ENCODE measurements at places on chromosomes 16 and 17.
A peak's percentile ranks its signal among the peaks of the same experiment; 100 is the strongest.

DNA sequence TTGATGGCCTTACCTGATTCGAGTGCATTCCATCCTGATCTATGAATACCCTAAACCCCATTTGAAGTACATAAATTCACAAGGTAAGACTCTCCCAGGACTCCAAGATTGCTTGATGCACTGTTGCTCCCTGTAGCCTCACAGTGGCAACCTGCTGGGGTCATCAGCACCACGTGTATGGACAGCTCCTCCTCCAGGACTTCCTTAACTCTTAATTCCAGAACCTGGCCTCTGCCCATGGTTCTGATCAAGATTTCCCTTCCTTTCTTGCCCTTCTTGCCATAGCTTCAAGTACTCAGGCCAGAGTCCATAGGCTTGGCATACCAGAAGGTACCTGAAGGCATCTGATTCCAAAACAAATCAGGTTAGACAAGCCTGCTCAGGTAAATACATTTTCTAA lies 34.0 kb upstream of the NLK start:
- peak; percentile 72 for DNase-seq

GRCh38 chr16:3988824-3989223 lies 108.3 kb upstream of the CREBBP start:
- DNase-seq, result no peak

- peak; percentile 71 for DNase-seq
Observed at GRCh38 chr17:77322514-77323412, 182.0 kb downstream of the SEC14L1 start.

- no peak for DNase-seq
Observed at GRCh38 chr17:56681561-56682266, 88.2 kb downstream of the NOG start.

DNA sequence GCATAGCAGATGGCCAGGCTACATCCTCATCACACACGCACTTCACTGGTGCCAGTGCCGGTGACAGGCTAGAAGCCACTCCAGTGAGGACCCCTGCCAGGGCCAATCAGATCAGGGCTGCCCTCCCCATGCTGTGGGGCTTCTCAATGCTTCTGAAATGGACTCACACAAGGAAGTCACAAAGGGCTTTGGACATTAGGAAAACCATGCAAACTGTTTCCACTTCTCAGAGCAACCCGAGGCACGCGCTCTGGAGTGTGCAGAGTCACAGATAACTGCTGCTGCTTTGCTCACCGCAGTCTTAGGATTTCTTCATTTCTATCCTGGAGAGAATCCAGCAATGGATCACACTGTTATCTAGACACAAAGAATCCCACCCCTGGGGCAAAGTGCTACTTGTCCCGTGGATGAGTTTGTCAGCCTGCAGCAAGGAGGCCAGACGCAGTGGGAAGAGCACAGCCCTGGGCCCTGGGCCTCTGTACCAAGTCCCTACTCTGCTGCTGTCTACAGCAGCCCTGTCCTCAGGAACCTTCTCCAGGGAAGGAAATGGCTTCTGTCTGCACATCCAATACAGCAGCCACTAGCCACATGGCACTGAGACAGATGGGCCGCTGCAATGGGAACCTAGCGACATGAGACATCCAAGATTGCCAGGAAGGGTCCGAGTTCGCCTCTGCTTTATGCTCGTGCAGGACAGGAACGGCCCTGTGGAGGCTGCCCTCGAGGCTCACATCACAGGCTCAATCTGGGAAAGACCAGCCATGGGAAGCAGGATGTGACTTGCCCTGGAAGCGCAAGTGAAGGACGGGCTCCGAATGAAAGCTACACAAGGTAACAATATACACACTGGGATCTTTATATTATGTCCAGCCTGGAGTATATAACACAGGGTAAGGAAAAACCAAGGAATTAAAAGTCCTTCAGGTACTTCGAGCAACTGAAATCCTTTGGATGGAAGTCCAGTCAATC lies 169.3 kb downstream of the ZFHX3 start:
- no peak for DNase-seq

DNA sequence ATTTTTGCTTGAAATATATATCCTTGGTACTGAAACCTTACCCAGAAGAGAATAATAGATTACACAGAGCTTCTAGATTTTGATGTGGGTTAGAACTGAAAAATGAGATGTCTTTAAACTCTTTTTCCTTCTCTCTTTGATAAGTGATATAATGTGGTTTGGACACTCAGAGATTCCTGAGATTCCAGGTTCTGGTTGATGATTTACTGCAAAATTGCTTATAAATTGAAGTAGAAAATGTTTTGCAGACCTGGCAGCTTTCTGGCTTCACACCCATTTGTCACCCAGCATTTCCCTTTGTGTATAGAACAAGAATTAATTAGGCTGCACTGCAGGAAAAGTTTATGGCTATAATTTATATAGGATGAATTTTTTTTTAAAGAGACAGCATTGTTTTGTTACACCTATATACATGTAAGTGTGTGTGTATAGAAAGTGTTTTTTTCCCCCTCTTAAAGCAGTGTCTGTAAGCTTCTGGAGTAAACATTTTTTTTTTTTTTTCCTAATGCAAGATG lies 23.5 kb downstream of the AATF start:
- no peak for DNase-seq

DNA sequence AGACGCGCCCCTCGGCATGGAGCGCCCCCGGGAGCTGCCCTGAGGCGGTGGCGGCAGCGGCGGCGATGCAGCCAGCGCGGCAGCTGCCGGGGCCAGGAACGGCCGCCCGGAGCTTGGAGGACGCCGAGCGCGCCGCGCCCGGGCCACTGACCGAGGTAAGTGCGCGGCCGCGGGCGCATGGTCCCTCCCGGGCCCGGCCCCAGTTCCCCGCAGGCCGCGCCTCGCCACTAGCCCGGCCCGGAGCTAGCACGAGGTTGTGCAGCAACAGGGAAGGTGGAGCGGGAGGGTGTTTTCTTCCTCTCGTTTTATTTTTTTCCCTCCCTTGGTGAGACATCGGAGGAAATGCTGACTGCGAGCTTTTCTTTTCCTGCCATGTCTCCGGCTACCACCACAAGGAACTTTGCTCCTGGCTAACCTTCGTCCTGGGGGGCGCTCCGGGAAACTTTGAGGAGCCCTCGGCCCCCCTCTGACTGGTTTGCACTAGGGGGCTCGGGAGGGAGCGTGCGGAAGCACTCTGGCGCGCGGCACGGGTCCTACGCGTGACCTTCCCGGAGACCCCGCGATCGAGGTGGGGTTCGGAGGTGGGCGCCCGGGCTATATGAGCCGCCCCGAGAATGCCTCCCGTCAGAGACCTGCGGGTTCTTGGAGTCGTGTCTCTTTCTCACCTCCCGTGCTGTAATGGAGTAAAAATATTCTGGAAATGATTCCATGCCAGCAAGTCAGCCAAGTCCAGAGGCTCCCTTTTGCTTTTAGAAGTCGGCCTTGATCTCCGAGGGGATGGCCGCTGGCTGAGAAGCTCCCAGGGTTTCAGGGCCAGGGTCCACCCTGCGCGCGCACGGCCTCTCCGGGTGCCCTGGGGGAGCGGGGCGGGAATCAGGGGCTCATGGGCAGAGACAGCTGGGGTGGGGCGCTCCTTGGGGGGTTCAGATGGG lies 868 bp downstream of the KCNJ12 start:
- DNase-seq, result no peak

- DNase-seq, result no peak
Observed at GRCh38 chr17:67246403-67246652, 1.3 kb upstream of the HELZ start.

DNA sequence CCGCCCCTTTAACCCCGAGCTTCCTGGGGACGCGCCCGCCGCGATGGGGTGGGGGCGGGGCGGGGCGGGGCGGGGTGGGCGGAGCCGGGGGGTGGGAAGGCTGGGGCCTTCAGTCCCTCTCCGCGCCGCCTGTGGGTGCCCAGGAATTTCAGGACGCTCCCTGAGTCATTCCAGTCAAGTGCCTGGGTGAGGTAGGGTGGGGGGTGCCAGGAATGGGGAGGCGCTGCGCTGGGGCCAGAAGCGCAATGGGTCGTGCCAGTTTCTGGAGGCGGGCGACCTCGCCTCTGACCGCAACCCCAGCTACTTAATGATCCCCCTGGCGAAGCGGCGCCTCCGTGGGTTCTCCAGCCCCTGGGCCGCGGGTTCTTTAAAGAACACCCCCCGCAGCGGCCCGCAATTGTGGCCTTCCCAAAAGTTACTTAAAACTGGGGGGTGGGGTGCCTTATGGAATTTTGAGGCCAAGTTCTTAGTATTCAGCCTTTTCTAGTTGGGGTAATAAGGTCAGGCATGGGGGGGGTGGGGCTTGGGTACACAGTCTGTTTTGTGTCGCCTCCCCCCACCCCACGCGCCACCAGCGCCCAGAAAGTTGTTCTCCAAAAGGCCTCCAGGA lies 826 bp upstream of the GSE1 start:
- DNase-seq, result no peak

- no peak for DNase-seq
Observed at GRCh38 chr16:65315081-65315780, 193.4 kb upstream of the CDH11 start.

- DNase-seq, result no peak
Observed at GRCh38 chr16:2250652-2251295, 613 bp downstream of the ECI1 start.

DNA sequence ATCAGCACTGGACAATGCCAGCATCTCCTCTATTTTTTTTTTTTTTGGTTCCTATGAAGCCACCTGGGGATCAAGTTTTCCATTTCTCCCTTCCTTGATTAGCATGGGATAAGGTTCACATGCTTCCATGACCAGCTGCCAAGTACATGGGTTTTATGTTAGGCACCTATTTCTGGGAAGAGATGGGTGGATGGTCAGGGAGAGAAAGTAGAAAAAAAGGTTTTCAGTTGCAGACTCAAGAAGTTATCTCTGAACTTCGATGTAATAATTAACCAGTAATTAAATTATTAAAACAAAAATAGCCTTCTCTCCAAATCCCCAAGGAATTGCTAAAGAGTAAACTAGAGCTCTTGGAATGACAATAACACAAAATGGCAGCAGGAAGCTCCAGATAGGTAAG lies 164.9 kb upstream of the MAF start:
- no peak for DNase-seq

GRCh38 chr17:76887802-76888201 lies 19.6 kb downstream of the MGAT5B start:
- no peak for DNase-seq

DNA sequence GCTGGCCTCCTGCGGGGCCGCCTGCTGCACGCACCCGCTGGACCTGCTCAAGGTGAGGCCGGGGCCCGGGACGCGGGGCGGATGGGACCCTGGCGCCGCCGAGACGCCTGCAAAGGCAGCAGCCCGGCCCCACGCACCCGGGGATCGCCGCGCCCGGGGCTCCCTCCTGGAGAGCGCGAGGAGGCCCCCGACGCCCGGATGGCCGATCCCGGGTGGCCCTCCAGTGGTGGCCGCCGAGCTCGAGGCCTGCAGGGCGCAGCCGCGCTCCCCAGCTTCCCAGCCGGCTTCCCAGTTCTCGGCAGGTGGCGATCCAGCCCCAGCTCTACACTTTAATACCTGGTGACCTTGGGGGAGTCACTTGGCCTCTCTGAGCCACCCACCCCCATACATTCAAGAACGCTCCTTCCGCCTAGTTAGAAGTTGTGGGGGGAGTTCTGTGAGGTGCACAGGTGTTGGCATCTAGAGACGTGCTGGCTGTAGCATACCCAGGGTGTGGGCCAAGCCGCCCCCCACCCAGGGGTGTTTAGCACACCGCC lies 452 bp downstream of the SLC25A10 start:
- DNase-seq, result no peak

DNA sequence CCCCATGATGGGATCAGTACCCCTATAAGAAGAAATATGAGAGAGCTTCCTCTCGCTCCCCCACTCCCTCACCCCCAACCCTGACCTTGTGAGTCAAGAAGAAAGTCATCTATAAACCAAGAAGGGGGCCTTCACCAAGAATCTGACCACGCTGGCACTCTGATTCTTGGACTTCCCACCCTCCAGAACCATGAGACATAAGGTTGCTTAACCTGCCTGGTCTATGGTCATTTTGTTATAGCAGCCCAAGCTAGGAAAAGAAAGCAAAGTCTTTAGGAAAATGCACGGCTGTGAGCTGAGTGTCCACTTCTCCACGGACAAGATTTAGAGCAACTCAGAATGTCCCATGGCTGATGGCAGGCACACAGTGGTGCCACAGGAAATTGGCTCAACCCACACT lies 333.5 kb downstream of the SOX9 start:
- no peak for DNase-seq

DNA sequence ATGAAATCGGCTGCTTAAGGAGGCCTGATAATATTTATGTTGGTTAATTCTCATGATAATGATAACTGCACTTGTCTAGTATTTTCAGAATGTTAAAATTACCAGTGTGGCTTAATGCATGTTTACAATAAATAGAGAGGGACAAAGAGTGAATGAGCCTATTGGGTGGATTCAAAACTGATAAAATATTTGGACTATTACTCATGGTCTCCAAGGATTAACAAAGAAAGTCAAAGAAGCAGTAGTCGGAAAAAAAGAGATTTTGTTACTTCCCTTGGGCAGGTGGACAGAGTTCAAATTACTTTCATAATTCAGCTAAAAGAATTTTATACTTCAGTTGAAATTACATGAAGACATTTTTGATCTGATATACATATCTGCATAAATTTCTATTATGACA lies 258.2 kb upstream of the PMFBP1 start:
- no peak for DNase-seq

DNA sequence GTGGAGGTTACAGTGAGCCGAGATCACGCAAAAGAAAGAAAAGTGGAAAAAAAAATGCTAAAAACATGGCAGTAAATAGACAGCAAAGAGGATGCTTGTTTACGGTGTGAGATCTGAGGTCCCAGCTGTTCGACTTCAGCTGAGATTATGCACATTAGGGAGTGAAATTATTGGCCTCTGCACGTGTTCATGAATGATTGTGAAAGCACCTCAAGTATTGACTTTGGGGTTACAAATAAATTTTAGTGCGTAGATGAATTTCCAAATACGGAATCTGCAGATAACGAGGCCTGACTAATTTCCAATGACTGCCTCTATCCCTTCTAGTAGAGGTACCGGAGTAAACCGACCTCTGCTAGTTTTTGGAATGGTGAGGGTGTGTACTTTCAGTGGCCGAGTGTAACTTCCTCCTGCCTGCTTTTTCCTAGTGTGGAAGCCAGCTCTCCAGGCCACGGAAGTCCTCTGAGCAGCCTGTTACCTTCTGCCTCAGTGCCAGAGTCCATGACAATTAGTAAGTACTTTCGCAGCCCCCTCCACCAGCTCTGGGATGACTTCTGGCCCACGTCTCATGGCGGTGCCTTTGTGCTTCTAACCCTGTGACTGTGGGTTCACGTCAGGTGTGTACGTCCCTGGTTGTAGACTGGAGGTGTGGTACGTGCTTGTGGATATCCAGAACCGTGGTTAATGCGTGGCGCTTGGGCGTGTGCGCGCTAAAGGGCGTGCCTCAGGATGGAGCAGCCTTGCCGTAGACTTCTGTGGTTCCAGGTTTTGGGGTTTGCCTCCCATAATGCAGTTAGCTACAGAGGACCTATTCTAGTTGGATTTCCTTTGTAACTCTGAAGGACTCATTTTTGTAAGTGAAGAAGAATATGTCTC lies 102.1 kb downstream of the SNX29 start:
- DNase-seq, result no peak

GRCh38 chr17:1371893-1372590 lies 28.0 kb downstream of the YWHAE start:
- no peak for DNase-seq

GRCh38 chr16:11524098-11524760 lies 62.5 kb downstream of the LITAF start:
- DNase-seq, result no peak

All from renal cortex interstitium (tissue), 15 donors.